ENCODE measurements at places on chromosomes 7 and 10. TPM values are rescaled to one million over a fixed set of nuclear protein-coding genes. Genes with fewer than 3 reads are reported as not detected.
A peak's percentile ranks its signal among the peaks of the same experiment; 100 is the strongest.

DNA sequence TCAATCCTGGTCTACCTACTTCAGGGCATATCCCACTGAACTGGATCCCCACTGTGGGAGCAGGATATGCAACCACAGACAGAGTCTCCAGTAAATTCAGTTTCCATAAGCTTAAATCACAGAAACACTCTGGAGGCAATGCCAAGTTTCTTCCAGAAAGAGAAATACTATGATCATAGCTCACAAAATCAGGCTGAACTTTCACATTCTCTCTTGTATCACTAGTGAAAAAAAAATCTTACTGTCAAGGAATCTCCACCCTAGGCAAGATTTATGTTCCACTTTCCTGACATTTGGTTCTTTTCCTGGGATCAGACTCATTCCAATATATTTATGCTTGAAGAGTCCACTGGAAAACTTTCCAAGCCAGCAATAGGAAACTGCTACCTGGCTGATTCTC lies 749.0 kb downstream of the SUGCT start:
- DNase-seq = no peak

DNA sequence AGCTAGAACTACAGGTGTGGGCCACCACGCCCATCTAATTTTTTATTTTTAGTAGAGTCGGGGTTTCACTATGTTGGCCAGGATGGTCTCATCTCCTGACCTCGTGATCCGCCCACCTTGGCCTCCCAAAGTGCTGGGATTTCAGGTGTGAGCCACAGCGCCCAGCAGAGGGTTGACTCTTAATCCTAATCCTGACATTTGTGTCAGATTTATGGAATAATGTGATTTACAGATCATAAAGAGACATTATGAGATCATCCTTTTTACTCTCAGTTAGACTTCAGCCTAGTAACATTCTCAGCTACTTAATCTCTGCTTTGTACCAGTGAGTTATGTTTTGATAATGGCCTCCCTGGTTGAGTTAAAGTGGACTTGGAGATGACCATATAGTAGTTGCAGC lies 2.2 kb downstream of the BTRC start:
- DNase-seq = no peak

- DNase-seq = no peak
These were observed 4.0 kb downstream of the HOXA5 start for GRCh38 chr7:27139334-27140125.

DNA sequence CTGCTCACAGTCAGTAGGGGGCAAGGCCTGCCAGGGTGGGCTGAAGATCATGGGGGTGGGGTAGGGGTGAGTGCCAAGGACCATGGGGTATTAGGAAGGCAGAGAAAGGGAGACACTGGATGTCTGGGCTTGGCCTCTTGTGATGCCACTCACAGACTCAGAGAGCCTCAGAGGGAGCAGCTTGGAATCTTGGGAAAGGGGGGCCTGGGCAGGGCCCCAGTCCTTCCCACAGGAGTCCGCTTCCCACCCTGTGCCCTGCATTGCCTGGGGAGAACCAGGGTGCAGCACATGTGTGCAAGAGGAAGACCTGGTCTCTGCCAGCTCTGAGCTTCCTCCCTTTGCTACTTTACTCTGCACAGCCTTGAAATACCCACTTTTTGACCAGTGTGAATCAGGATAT lies 4.3 kb downstream of the ADCY1 start:
- no peak for DNase-seq

- DNase-seq = peak; percentile 82
These were observed 98.0 kb upstream of the ZNF722 start for GRCh38 chr7:63900394-63901203.

DNA sequence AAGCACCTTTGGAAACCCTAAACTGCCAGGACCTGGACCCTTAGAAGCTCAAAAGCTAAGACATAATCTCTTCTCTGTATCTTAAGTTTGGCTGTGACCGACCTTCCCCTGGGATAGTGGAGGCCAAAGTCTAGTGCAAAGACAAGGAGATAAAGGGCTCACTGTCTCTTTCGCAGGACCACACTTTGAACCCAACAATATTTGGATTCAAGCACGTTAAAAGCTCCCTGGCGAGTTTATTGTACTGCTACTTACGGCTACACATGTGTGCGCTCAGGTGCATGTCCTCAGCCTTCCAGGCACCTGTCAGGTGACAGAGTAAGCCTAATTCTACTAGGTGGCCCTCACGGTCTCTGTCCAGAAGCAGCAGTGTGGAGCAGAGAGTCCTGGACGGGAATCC lies 55.9 kb downstream of the PNLIPRP2 start:
- no peak for DNase-seq

- no peak for DNase-seq
These were observed 370.1 kb downstream of the ADRA2A start for GRCh38 chr10:111446966-111447365.

- DNase-seq = no peak
These were observed 358.1 kb downstream of the PRPF18 start for GRCh38 chr10:13944823-13945222.

DNA sequence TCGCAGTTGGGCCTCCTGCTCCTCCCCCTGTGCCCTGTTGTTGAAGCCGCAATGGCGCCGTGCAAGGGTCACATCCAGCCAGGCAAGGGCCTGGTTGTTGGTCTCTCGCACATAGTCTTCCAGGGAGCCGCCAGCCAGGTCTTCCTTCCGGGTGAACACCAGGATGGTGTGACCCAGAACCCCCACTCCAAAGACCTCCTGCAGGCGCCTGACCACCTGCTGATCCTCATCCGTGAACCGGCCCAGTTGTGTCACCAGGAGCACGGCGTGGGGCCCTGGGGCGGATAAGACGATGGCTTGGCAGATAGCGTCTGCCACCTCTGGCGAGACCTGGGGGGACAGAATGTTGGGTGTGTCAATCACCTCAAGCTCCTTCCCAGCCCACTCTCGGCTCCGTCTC lies 4.2 kb downstream of the GIMAP6 start:
- DNase-seq = no peak

GRCh38 chr10:20006169-20006870 lies 190.1 kb downstream of the PLXDC2 start:
- DNase-seq = no peak

DNA sequence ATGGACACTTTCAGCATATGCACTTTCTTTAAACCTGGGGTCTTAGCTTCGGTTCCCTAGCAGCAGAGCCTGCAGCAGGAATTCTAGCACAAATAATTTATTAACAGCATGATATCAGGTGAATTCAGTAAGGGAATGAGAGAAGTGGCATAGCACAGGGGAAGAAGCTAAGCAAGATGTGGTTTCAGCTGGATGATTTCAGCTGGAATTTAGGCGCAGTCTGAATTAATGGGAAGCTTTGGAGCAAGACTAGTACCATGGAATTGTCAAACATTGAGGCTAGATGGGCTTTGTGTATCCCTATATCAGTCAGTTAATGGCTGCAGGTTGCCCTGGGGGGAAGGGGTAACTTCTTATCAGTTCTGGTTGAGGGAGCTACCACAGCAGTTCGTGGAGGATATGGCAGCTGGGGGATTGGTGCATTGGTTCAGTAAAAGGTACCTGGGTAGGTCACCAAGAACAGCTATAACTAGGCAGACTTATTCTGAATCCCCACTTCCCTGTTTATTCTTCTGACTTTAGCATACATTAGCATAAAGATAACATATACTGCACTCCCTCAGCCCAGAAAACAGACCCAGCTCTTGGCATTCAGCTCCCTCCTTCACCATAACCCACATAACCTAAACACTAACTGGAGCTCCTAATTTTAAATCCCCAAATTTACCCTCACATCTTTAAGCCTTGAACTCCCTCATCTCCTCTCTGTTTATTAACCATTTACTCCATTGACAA lies 46.8 kb upstream of the NAMPT start:
- DNase-seq = no peak

DNA sequence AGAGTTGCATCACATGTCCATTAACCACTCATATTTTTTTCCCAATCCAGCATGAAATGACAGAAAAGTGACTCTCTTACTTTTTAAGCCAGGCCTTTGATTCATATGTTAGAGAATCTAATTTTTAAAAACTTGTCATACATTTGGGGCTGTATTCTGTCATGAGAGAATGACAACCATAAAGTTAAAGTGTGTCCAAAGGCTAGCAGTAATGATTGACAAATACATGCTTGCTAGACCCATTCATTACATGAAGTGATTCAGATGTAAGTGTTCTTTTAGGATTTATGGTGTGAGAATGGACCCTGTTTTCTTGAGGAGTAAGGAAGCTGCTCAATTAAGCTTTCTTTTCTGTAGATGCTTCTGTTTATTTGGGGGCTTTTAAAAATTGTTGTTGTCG lies 75.4 kb downstream of the CSTF2T start:
- DNase-seq = no peak

DNA sequence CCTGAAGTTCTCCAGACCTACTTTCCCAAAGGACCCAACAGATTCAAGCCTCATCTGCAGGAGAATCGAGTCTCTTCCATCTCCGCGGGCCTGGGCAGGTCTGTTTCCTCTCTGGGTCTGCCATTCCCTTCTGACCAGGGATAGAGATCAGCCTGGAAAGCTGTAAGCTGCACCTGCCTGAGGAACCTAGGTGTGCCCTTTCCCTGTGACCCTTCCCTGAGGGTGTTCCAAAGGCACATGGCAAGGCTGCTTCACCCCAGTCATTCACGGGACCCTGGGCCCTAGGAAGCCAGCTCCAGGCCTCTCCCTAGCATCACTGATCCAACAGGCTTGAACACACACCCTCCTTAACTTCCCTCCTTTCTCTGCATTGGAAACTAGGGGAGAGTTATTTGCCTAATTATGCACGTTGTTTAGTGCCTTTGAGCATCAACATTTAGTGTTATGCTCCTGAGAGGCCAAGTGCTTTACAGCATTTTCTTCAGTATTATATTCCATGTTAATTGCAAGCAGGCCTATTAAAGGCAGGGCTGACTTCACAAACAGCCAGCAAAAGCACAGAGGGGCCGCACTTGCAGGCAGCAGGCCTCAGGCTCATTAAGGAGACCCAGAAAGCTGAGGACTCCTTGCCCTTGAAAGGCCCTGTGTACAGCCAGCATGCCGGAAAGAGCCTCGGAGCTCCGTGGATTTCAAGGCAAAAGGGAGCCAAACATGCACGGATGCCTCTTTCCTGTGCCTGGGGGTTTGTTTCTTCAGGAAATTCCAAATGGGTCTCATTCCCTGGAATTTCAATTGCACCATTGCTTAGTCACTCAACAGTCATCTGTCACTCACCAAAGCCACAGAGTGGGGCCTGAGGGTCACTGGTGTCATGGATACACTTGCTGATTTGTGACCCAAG lies 91.0 kb upstream of the FAM20C start:
- DNase-seq = peak; percentile 20

DNA sequence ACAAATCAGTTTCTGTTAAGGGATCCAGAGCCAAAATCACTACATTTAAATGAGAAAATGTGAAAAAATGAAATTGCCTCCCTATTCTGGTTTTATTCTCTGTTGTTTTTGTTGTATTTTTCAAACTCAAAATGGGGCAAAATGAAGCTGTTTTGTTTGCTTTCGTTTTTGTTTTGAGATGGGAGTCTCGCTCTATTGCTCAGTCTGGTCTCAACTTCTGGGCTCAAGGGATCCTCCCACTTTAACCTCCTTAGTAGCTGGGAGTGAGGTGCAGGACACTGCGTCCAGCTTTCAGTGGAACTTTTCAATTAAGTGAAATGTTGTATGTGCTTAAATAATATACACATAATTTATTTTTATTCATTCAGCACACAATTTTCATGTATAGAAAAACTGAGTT lies 205.0 kb downstream of the SORCS1 start:
- DNase-seq = no peak

DNA sequence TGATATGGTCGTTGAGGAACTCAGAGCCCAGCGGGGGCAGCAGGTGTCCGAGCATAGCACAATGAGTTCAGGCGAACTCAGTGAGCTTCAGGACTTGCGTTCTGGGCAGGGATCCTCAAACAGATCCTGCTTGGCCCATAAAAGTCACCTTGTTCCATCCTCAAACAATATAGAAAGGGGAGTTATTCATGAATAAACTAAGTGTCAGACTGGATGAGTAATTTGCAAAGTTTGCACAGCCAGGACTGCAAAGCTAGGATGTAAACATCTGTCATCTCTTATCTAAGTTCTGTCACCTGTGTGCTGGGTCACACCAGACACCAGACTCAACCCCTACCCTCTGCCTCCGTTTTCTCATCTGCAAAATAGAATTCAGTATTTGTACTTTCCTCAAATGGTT lies 58.0 kb upstream of the PFKP start:
- DNase-seq = no peak

GRCh38 chr10:62638062-62638477 lies 166.4 kb upstream of the ADO start:
- DNase-seq = peak; percentile 41

GRCh38 chr10:6986927-6987326 lies 406.9 kb upstream of the PRKCQ start:
- DNase-seq = no peak

GRCh38 chr10:127302343-127302742 lies 106.0 kb upstream of the INSYN2A start:
- DNase-seq = no peak

- DNase-seq = peak; percentile 79
These were observed 18.5 kb downstream of the SH3PXD2A start for GRCh38 chr10:103836861-103837260.

DNA sequence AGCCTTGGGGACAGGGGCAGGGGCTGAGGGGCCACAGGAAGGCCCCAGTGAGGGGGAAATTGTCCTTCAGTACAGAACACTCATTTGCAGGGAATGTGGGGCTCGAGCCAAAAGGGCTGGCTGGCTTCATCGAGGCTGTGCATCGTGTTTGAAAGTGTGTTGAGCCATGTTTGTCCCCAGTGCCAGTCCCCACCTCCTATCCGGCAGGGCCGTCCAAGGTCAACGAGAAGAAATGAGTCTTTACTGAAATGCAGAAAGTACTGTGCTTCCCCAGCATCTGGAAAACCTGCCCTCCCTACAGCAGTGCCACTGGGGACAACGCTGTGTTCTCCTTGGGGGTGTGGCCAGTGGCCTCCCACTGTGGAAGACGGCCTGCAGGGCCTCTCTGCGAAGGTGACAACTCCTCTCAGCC lies 214.1 kb downstream of the KLF6 start:
- peak; percentile 29 for DNase-seq

DNA sequence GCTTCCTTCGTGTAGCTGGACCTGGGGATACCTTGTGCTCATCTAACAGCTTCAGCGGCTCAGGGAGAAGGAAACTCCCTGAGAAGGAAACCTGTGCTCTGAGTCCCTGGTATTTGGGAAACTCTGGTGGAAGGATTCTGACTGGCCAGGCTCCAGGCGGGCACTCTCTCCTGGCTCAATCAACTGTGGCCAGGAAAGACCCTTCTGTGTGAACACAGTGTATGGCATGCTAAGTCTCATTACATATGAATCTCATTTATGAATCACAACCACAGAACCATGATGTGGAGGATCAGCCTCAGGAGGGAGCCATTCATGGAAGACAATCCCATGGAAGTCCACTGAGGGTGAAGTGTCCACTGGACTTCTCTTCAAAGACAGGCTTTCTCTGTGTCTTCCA lies 20.9 kb downstream of the NPS start:
- no peak for DNase-seq

Gene CYP3A7
- not detected for total RNA-seq

Gene XRCC2
- total RNA-seq = 0.58 TPM

Gene METTL27
- not detected for total RNA-seq

Gene CACNB2
- total RNA-seq = 16.9 TPM

Gene PRKCQ
- not detected for total RNA-seq

Gene COL28A1
- total RNA-seq = 5.7 TPM

Gene KCP
- not detected for total RNA-seq
